ENCODE measurements at places on chromosomes 1 and 21.

DNA sequence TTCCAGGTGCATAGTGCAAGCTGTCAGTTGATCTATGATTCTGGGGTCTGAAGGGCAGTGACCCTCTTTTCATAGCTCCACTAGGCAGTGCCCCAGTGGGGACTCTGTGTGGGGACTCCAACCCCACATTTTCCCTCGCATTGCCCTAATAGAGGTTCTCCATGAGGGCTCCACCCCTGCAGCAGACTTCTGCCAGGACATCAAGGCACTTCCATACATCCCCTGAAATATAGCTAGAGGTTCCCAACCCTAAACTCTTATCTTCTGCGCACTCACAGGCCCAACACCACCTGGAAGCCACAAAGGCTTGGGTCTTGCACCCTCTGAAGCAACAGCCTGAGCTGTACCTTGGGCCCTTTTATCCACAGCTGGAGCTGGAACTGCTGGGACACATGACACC is 65.7 kb upstream of the PKN2 start:
- no peak for DNase-seq

GRCh38 chr1:225906467-225906866 is 17.5 kb upstream of the LEFTY1 start:
- DNase-seq, result no peak

DNA sequence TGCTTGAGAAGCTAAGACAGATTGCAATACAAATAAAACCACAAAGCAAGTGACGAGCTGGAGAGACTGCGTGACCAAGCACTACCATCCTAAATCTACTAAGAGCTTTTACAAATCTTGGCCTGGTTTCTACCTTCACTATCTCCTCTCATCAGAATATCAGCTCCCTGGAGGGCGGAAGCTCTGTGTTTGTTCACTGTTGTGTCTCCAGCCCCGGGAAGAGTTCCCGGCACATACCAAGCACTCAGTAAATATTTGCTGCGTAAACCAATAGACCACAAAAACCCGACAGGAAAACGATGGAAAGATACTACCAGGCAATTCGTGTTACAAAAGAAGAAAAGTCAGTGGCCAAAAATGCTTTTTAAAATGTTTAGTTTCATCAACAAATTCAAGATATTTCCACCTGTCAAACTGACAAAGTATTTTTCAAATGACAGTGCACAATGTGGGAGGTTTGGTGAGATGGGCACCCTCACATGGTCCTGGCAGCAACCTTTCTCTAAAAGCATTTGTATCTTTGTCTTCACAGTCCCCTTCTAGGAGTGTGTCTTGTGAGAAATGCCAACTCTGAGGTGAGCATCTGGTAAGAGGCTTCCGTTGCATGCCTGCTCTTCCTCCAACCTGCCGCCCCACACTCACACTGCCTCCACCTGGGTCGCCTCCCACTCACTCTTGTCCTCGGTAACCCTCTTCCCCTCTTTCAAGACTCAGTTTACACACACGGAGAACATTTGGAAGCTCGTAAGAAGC is 34.7 kb downstream of the SLC1A7 start:
- DNase-seq, result no peak

DNA sequence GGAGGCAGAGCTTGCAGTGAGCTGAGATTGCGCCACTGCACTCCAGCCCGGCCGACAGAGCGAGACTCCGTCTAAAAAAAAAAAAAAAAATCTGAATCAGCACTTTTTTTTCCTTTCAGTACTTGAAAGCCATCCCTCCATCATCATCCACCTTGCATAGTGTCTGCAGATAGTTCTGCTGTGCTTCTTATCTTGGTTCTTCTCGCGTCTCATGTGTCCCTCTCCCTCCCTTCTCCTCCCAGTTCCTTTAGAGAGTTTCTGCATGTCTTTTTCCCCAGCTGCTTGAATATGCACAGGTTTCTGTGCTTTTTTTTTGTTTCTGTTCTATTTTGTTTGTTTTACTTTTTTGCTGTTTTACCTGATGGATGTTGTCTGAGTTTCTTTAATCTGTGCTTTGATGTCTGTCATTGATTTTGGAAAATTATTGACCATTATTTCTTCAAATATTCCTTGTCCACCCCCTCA is 3.9 kb upstream of the COL18A1 start:
- no peak for DNase-seq

- no peak for DNase-seq
Measured at GRCh38 chr1:230308039-230308438, 118.1 kb downstream of the PGBD5 start.

DNA sequence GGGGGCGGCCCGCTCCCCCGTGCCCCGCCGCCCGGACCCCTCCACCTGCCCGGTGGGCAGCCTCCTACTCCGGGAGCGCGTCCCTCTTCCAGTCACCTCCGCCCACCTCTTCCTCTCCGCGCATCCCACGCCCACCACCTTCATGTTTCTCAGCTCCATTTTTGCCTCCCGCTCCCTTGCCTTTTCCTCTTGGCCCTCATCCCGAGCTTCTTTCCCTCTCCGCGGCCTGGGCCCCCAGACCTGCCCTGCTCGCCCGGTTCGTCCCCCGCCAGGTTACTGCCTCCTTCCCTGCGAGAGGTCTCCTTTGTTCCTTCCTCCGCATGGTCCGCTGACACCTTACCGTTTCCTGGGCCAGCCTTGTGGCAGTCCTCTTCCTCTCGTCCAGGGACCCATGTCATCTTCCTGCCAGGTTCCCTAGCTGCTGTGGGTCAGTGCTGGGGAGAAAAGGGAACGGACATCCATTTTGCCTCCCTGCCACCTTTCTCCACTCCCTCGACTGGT is 563 bp downstream of the QSOX1 start:
- no peak for DNase-seq

GRCh38 chr1:201140235-201140940 is 13.4 kb upstream of the ASCL5 start:
- DNase-seq, result no peak

GRCh38 chr1:168470901-168471431 is 72.8 kb downstream of the XCL2 start:
- no peak for DNase-seq

DNA sequence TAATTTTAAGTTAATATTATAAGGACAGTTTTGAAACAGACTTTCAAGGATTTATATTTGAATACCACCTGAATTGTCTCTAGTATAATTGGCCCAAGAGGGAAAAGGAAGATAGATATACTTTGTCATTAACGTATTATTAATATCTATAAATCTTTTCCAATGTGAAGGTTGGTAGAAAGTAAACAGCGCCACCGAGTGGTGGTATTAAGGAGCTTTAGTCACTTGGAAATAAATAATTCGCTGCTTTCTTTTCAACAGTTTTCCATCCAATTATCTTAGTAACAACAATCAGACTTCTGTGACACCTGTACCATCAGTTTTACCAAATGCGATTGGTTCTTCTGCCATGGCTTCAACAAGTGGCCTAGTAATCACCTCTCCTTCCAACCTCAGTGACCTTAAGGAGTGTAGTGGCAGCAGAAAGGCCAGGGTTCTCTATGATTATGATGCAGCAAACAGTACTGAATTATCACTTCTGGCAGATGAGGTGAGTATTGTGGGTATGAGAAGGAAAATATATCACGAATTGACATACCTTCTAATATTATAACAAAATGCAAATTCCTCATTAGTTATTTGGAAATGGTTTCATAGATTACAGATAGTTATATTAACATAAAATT is 37.7 kb downstream of the SH3GLB1 start:
- DNase-seq, result peak; percentile 53

DNA sequence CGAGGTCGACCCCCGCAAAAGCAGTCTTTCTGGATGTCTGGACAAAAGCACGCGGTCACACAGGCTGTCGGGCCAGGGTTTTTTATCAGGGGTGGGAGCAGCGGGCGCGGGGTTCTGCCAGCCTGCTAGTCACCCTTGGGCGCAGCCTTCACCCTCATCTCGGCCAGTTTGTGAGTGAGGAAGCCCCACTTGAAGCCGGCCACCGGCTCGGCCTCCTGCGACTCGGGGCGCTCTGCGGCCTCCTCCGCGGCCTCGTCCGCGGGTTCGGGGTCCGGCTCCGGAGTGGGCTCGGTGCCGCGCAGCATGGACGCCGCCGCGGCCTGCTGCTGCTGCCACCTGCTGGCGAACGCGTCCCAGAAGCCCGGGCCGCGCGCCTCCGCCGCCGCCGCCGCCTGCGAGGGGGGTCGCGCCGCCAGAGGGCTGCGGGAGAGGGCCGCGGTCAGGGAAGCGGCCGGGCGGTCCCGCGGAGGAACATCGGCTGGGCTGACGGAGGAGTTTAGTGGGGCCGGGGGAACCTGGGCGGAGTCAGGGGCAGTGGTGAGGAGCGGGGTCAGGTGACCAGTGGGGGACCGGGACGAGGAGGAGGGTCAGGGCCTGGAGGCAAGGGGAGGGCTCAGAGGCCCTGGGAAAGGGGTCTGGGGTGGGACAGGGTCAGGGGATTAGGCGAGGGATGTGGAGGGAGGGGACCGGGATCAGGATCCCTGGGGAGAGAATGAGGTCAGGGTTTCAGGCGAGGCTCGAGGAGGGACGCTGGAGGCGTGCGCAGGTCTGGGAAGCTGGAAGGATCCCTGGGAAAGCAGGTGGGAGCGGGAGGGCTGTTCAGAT is 4.5 kb downstream of the C1orf232 start:
- DNase-seq, result peak; percentile 52

DNA sequence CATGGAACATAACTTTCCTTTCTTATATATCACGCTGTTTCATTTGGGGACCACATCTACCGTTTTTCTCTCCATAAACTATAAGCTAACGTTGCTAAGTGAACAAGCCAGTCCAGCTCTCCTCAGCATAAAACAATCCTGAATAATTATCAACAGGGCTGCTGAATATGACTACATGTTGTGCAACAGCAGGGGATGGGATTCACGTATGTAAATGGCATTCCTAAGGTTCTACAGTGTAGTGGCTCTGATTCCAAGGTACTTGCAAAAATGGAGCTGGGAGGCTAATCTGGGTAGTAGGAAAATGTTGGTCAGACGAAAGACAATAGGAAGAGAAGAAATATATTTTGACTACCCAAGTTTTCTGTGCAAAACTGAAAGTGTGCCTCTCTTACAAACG is 262.8 kb downstream of the RWDD3 start:
- no peak for DNase-seq

GRCh38 chr1:42747125-42747524 is 7.1 kb upstream of the CLDN19 start:
- peak; percentile 66 for DNase-seq

GRCh38 chr1:218930472-218931241 is 243.0 kb upstream of the LYPLAL1 start:
- no peak for DNase-seq

DNA sequence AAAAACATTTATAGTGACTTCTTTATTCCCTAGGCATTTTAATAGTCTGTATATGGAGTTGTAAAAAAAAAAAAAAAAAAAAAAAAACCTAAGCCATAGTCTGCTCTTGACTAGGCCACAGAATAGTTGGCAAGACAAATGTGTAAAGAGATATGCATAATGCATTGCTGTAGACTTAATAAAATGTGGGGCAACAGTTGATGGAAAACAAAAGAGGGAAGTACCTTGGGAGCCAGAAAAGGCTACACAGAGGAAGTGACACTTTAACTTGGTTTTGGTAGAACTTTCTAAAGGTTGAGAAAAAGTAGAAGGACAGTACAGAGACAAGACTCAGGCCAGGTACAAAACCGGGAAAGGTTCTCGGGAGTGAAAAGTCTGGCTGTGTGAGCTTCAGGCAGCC is 802.9 kb upstream of the ADAMTS5 start:
- DNase-seq, result no peak

GRCh38 chr21:34775793-34776192 is 107.0 kb downstream of the CLIC6 start:
- DNase-seq, result no peak

DNA sequence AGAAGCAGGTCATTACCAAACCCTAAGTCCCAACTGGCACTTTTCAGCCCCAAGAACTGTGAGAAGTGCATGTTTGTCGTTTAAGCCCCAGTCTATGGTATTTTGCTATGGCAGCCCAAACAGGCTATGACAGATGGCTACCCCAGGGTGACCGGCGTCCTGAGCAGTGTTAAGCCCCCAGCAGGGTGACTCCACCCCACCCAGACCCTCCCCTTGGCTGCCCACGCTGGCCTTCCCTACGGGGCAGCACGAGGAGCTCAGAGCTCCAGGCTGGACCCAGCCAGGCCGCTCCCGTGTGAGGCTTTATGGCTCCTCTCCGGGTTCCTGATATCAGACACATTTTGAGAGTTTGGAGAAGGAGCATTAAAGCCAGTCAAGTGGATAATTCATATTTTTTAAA is 684.0 kb downstream of the PTPRU start:
- no peak for DNase-seq

DNA sequence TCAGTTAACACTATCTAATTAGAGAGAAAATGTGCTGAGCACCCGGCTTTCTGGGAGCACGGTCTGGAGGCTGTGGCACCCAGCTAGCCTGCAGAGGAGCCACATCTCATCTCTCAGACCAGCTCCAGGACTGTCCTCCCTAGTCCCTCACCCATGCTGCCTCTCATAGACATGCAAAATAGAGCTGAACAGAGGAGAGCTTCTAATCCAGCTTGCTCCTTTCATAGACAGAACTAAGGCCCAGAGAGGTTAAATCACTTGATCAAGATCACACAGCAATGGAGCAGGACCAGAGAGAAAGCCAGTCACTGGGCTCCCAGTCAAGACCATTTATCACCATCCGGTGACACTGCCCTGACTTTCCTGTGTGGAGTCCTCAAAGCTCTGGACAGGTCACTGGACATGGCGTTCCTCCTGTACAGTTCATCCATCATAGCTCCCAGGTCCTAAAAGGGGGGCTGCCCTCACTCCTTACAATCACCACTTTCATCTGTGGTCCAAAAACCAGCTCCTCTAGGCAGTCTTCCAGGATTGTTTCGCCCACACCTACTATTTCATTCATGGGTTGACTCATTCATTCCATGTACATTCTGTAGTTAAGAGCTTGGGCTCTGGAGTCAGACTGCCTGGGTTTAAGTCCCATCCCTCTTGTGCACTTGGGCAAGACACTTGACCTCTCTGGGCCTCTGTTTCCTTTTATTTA is 8.8 kb upstream of the CAMK2N1 start:
- DNase-seq, result no peak

- DNase-seq, result no peak
Measured at GRCh38 chr21:18524097-18524880, 120.7 kb upstream of the TMPRSS15 start.

- DNase-seq, result no peak
Measured at GRCh38 chr1:46529031-46529630, 22.3 kb downstream of the KNCN start.

DNA sequence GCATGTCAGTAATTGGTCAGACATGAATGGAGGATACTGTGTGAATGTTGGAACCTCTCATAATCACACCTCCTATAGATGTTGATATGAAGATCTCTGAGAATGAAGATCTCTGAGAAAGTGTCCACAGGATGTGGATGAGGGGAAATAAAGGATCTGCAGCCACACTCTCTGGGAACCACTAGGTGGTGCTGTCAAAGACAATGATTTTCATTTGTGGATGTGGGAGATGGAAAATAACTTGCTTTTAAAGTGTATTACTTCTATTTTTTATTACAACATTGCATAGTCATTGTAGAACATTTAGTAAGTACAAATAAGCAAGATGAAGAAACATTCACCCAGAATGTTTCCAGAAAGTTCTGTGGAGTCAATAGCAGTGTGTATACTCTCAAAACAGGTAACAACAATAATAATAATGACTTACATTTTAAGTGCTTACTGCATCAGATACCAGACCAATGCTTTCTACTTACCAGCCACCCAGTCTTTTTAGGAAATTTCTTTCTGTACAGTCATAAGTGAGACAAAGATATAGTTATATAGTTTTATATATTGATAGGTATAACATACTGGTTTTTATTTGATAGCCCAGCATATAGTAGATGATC is 128.2 kb downstream of the ATG4C start:
- DNase-seq, result no peak
